ENCODE measurements at places on chromosomes 7 and 10. TPM values are rescaled to one million over a fixed set of nuclear protein-coding genes. Genes with fewer than 3 reads are reported as not detected.
A peak's percentile ranks its signal among the peaks of the same experiment; 100 is the strongest.

Gene IL2RA
- not detected for polyA plus RNA-seq

Gene MAGI2
- 3.7 TPM for polyA plus RNA-seq

Gene CTTNBP2
- 1.1 TPM for polyA plus RNA-seq

Gene CFAP43
- 0.35 TPM for polyA plus RNA-seq

Gene ZNF679
- not detected for polyA plus RNA-seq

Gene FAM25C
- polyA plus RNA-seq = not detected

Gene CHAT
- polyA plus RNA-seq = not detected

Gene CFTR
- polyA plus RNA-seq = 0.43 TPM

Gene FBXL13
- 0.78 TPM for polyA plus RNA-seq

GRCh38 chr7:92735707-92736106, 100.7 kb downstream of the CDK6 start:
- no peak for DNase-seq

- no peak for DNase-seq
These were observed 786 bp downstream of the ATP5F1C start for GRCh38 chr10:7788639-7789286.

DNA sequence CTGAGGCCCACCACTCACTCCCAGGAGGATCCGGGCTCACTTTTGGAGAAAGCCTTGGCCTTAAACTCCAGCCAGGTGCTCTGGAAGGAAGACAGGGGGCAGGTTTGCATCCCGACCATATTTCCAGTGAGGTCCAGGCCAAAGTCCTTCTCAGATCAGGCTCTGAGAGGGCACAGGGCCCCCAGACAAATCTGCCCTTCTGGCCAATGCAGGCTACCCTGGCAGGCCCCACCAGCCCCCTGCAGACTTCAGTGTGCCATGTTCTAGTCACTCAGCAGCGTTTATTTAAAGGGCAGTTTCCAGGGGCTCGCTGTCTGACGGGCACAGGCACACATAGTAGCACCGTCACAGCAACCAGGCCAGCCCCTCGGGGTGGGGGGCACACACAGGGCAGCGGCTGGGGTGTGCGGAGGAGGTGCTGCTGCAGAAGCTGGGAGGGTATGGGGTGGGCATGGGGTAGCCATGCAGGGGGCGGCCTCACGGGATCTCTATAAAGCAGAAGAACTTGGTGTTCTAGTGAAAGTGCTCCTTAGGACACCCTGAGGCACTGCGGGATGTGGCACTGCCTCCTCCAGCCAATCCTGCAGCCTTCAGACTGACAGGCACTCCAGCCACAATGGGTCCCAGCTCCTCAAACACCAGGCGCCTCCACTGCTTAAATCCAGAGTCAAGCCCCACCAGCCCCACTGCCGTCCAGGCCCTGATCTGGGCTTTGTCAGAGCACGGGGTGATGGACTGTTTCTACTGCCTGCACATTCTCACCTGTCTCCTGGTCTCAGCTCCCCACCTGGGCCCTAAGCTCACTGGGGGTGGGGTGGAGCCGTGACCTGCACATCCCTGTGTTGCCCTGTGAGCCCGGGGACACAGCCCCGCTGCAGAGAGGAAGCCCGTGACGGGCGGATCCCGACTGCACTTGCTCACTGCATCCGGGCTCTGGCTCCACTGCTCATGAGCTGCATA, 9.6 kb upstream of the PYROXD2 start:
- DNase-seq = no peak

GRCh38 chr10:56318816-56319215, 42.2 kb downstream of the ZWINT start:
- DNase-seq = no peak

DNA sequence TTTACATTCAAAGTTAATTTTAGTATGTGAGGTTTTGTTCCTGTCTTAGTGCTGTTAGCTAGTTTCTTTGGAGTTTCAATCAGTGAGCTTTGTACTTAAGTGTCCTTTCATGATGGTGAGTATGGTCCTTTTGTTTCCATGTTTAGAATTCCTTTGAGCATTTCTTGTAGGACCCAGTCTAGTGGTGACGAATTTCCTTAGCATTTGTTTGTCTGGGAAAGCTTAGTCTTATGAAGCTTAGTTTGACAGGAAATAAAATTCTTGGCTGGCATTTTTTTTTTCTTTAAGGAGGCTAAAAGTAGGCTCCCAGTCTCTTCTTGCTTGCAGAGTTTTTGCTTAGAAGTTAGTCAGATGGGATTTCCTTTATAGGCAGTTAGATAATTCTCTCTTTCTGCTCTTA, 209.2 kb upstream of the SEMA3C start:
- no peak for DNase-seq

DNA sequence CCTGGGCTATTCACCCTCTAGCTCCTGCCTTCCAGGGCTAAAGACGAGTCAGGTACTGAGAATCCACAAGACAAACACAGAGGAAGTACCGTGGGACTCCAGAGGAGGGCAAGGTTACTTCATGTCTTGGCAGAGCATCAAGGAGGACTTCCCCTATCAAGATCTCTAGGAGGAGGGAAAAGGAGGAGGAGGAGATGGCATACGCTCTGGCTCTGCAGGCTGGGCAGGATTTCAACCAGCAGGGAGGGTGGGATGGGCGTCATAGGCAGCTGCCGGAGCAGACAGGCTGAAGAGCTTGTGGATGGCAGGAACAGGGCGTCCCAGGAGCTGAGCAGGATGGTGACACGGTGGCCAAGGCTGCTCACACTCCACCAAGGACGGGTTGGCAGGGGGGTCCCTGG, 21.3 kb downstream of the MDH2 start:
- no peak for DNase-seq

GRCh38 chr10:120465138-120465537, 8.1 kb downstream of the PLPP4 start:
- DNase-seq = no peak

GRCh38 chr10:26554246-26554645, 116.1 kb downstream of the APBB1IP start:
- DNase-seq = no peak

GRCh38 chr7:1457059-1457948, 2.0 kb downstream of the MICALL2 start:
- no peak for DNase-seq

DNA sequence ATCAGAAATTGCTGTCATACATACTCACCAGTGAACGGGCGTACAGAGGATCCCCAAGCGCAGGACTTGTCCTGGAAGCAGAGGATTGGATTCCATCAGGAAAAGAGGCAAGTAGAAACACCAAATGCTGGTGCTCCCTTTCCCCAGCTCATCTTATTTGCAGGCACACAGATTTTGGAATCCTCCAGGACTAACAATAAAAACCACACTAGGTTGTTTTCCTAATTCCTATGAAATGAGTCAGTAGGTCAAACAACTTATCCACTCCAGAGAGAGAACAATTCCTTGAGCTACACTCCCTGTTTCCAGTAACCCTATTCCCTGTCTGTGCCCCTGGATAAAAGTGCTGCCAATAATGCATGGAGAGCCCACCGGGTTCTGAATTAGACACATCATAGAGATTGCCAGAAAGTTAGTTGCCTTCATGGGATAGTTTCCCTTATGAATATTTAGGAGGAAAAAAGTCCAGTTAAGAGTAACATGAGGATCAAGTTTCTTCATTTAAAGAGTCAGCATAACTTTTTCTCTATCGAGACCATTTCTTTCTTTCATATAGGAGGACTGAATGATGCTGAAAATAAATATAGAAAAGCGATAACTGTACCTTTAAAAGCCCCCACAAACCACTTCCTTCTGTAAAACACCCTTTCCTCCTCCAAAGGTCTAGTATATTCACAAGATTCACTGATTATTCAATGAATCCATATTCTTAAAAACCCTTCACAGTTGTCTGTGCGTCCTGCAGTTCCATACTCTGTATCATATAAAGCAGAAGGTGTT, 178.3 kb upstream of the KLF14 start:
- DNase-seq = no peak

DNA sequence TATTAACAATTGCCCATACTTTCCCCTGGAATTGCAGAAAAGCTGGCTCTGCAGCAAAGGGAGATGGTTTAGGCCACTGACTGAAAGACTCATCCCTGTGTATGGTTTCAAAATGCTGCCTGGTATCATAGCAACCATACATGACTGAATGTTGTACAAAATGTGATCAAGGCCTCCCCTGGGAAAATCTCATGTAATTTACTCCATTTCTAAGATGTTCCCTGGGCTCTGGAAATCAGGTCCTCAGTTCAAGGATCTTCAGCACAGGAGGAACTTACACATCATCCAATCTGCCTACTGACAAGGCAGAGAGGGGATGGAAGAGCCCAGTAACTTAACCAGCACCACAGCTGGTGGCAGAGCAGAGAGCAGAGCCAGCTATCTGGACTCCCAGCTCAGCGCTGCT, 111.8 kb downstream of the JAZF1 start:
- peak; percentile 73 for DNase-seq

DNA sequence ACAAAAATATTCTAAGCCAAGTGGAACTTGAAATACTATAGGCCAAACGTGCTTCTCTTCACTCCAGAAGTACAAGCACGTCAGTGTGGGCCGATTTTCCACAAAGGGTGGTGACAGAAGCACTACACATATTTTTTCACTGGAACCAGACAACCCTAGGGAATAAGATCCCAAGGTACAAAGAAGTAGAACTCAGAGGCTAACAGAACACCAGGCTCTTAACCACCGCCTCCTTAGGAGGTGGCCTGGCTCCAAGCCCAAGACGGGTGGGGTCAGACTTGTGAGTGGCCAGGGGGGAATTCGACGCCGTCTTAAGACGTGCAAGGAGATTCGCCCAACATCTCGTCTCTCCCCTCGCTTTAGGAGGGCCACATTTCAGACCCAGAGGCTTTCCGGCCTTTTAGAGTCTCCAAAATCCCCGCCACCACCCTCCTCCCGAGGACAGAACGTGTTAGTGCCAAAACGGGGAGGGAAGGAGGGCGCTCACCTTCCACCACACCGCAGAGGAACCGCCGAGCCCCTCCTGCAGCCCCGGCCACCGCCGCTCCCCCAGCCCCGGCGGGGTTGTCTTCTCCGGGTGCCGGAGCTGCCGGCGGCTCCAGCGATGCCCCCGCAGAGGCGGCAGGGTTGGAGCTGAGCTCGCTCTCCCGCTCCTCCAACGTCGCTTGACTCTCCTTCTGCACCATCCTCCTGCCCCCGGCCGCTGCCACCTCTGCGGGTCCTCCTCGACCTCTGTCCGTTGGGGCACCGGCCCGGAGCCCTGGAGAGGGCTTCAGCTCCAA, 716 bp downstream of the OGA start:
- no peak for DNase-seq

DNA sequence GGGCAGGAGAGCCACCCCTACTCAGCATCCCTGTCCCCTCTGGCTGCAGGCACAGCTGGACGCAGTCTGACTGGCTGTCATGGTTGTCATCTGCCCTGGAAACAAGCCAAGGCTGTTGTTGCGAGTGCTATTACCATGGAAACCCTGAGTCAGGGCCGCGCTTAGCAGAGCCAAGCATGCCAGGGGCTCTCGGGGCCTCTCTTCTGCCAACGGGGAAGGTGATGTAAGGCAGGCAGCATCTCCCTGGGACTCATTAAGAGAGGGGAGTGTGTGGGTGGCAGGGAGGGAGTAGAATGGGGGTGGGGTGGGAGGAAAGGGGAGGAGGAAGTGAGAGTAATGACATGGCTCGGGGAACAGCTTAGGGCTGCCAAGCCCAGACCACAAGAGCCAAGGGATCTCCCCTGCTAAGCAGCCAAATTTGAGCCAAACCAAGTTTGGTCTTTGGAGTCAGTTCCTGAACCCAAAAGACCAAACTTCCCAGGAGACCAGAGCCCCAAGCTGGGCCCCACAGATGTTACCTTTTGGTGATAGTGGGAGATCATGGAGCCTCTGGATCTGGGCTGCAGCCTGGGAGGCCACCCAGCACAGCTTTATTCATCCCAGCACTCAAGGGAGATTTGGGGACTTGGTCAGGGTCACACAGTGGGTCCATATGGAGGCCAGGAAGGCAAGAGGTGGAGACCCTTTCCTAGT, 67.6 kb downstream of the TMEM130 start:
- DNase-seq = no peak

- peak; percentile 87 for DNase-seq
These were observed at the start of gene FAM204A for GRCh38 chr10:118341791-118342637. FAM204A (minus strand) TSS chr10:118342324; CDS start chr10:118336415, 5,909 bp downstream.

- no peak for DNase-seq
These were observed 241.3 kb upstream of the MYO3A start for GRCh38 chr10:25692761-25693160.

GRCh38 chr10:47361293-47361692, 13.1 kb downstream of the RBP3 start:
- no peak for DNase-seq

GRCh38 chr7:82110146-82110840, 333.3 kb downstream of the CACNA2D1 start:
- no peak for DNase-seq

DNA sequence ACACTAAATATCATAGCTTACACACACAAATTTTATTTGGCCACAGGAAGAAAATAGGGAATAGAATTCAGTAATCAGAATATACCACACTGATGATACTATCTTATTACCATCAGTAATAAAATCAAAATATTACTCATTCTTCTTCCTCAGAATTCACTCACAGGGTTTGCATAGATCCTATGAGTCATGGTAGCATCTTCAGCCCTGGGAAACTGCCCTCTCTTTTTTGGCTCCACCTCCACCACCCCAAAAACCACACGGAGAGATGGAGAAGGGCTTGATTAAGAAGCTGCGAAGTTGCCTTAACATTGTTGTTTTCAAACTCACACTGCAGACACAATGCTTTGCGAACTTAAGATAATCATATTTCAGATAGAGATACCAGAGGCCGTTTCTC, 154.1 kb upstream of the AHR start:
- no peak for DNase-seq

GRCh38 chr7:8133188-8133848, 128.6 kb downstream of the ICA1 start:
- no peak for DNase-seq

DNA sequence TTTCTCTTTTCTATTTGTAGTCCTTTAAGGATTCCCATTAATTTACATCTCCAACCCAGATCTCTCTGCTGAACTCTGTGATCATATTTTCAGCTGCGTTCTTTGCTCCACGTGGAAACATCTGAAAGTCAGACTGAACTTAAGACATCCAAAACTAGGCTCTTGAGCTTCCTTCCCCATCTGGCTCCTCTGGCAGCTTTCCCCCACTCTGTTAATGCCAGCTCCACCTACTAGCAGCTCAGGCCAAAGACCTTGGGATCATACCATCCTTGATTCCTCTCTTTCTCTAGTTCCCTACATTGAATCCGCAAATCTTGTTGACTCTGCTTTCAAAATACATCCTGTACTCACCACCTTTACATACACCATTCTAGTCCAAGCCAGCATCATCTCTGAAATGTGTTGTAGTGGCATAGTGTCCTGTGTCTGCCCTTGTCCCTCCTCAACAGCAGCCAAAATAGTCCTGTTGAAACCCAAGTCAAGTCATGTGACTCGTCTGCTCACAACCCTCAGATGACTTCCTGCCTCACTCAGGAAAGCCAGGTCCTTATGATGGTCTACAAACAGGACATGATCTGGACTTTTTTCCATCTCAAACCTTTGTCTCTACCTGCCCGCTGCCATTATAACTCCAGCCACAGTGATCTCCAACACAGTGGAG, 7.0 kb downstream of the REEP3 start:
- no peak for DNase-seq
